NCI-H69 (cell line): ENCODE measurements at places on chromosomes 12 and 14.

GRCh38 chr12:39923364-39923763 lies 182.5 kb downstream of the SLC2A13 start:
- DNase-seq, result no peak

- no peak for DNase-seq
These were observed 158.9 kb downstream of the CCDC91 start for GRCh38 chr12:28349196-28349595.

- no peak for DNase-seq
These were observed 22.7 kb upstream of the EID3 start for GRCh38 chr12:104280717-104281458.

DNA sequence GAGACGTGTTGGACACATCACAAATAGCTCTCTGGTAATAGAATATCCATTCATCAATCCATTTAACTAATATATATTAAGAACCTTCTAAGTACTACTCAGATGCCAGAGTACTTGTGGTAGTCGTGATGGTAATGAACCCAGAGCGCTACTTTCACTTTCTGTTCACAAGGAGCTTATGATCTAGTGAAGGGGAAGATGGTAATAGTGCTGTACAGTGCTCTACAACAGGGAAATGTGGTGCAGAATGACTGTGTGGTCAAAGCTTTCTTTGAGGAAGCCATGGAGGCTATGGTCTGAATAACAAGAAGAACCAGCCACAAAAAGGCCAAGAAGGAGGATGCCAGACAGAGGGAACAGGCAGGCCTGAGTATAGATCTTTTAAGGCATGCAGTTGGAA lies 212.0 kb downstream of the PTPRO start:
- no peak for DNase-seq

- DNase-seq, result no peak
These were observed 73.7 kb downstream of the DCAF5 start for GRCh38 chr14:69079188-69079742.

GRCh38 chr12:13183620-13184019 lies 12.9 kb upstream of the EMP1 start:
- no peak for DNase-seq

- DNase-seq, result no peak
These were observed 149.4 kb downstream of the RPAP3 start for GRCh38 chr12:47556261-47557030.

DNA sequence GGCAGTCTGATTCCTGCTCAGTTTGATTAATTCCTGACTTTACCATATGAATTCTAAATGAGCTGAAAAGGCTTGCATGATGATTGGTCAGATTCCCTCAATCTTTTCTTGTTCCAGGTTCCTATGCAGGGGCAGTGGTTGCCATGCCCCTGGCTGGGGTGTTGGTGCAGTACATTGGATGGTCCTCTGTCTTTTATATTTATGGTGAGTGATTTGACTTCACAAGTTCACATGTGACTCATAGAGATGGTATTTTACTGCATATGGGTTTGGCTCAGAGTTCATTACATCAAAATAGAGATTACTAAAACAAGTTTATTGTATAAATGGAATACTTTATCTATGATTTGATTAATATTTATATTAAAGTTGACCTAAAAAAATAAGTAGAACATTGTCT lies 44.8 kb downstream of the SLC17A8 start:
- DNase-seq, result no peak

- no peak for DNase-seq
These were observed 199.0 kb upstream of the ATP2B1 start for GRCh38 chr12:89907659-89908058.

DNA sequence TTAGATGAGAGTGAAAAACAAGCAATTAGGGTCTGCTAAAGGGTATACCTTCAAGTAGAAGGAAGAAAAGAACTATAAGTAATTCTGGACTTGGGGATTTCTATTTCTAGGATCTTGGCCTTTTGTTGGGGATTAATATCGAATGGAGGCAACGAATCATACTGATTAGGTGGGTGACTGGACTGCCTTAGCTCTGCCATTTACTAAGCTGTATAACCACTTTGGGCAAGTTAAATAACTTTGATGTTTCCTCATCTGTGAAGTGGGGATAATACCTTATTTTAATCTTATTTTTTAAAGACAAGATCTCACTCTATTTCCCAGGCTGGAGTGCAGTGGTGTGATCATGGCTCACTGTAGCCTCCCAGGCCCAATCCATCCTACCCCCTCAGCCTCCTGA lies 6.6 kb downstream of the IKBIP start:
- DNase-seq, result no peak

DNA sequence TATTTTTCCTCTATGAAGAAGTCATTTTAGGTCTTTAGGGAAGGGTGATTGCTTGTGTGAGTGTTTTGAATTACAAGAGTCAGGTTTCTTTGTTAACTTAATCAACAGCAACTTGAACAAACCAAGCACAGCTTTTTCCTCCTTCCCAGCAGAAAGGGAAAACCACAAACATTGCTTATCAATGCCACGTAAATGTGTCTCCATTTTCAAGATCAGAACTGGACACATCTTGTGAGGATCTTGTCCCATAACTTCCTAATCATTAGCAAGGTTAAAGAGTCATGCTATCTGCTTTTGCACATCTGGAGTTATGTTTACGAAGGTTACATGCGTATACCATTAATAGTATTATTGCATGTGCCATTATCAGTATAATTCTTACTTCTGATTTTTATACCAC lies 248.0 kb upstream of the FLRT2 start:
- peak; percentile 15 for DNase-seq

DNA sequence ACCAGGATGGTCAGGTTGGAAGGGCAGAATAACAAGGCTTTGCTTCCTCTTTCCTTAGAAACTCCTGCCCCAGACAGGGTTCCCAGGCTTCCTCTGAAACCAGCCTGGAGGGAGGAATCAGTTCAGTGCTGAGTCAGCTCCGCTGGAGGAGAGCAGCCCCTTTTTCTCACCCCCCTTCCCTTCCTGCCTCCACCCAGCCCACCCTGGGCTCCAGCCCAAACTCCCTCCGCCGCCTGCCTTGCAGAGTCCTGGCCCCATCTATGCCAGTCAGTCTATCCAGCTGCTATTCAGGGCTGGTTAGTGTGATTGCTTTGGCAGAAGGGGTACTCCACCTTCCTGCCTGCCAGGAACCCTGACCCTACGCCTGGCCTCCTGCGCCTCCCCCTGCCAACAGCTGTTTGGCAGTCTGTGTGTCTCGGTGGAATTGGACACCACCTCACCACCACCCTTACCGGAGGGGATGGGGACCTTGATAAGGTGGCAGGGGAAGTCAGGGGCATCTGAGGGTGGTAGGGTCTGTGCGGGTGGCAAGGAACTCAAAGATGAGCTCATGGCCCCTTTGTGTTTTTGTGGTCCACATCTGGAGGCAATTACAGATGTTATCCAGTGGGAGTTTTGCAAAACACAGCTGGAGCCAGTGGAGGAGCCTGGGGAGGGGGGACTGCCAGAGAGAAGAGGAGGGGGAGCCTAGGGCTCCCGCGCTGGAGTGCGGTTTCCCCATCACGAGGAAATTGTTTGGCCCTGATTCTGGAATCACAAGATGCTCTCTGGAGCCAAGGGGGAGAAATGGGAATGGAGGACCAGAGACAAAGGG lies 12.2 kb downstream of the MMP14 start:
- DNase-seq, result peak; percentile 62

GRCh38 chr12:59874781-59875180 lies 279.0 kb downstream of the SLC16A7 start:
- no peak for DNase-seq

GRCh38 chr14:50363714-50364111 lies 33.0 kb downstream of the CDKL1 start:
- peak; percentile 38 for DNase-seq

GRCh38 chr12:132672116-132672515 lies 15.0 kb downstream of the POLE start:
- no peak for DNase-seq

GRCh38 chr12:59570145-59570544 lies 25.7 kb upstream of the SLC16A7 start:
- DNase-seq, result no peak
